ENCODE measurements at places on chromosomes 2 and 18.

DNA sequence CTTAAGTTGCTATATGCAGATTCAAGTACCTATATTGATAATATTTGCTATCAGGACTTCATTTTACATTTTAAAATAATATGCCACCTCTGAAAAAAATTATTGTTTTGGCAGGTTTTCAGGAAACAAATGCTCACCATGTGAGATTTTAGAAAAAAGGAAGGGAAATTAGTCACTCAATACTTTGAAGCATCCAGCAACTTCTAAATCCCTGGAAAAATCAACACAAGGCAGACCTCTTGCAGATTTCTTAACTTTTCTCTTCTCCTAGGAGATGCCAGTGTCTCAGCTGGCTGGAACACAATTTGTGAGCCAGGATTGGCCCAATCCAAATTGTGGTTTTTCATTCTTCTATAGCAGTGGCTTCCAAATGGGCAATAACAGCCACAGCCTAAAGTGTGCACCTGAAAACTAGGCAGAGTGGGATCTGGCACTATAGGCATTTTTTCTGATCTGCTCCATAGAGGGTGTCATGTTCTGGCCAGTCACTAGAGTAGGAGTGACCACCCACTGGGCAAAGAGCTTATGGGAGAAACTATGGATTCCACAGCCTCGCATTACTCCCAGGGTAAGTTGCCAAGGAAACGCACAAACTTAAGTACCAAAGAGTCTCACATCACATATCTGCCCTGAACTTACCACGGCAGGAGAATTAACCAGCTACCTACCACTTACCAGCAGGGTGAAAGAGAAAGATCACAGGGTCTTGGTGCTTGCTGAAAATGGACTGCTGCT is 28.1 kb upstream of the THOC1 start:
- peak; percentile 19 for DNase-seq

DNA sequence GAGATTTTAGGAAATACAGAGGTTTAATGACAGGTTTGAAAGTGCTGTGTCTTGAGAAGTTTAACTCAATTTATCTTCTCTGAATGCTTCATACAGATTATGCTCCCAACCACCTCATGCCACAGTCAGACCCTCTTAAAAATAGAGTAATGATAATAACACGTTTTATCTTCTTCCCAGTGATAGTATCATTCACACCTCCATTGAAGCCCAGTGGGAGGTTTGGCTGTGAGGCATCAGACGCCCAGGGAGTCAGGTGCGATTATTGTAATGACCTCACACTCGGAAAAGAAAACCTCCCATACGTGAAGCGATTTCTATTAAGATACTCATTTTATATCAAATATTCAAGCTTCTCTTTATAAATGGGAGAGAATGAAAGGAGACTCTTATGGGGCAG is 366.3 kb downstream of the SETBP1 start:
- no peak for DNase-seq

DNA sequence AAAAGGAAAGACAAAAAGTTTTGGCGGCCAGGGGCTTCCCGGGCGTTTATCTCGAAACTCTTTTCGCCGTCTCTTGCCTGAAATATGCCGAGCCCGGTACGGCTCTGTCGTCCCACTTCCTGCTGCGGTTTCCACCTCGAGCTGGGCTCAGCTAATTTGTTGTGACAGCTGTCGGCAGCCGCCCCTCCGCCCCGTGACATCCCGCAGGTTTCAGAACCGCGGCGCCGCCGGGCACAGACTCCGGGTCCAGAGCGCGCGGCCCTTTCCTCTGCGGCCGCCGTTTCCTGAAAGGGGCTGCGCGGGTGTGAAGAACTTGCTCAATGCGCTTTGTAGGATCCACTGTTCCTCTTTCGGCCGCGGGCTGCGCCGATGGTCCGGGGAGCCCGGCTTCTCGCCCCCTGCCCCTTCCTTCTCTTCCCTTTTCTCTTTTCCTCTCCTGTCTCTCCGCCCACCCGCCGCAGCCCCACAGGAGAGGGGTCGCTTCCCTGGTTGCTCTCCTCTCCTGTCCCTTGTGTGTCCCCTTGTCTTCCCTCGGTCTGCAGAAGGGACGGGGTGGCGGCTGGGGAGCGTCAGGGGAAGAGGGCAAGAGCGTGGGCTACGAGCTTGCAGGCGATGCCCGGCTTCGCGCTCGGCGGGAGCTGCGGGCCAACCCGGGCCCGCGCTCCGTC is 648 bp downstream of the ARID5A start:
- peak; percentile 65 for DNase-seq

DNA sequence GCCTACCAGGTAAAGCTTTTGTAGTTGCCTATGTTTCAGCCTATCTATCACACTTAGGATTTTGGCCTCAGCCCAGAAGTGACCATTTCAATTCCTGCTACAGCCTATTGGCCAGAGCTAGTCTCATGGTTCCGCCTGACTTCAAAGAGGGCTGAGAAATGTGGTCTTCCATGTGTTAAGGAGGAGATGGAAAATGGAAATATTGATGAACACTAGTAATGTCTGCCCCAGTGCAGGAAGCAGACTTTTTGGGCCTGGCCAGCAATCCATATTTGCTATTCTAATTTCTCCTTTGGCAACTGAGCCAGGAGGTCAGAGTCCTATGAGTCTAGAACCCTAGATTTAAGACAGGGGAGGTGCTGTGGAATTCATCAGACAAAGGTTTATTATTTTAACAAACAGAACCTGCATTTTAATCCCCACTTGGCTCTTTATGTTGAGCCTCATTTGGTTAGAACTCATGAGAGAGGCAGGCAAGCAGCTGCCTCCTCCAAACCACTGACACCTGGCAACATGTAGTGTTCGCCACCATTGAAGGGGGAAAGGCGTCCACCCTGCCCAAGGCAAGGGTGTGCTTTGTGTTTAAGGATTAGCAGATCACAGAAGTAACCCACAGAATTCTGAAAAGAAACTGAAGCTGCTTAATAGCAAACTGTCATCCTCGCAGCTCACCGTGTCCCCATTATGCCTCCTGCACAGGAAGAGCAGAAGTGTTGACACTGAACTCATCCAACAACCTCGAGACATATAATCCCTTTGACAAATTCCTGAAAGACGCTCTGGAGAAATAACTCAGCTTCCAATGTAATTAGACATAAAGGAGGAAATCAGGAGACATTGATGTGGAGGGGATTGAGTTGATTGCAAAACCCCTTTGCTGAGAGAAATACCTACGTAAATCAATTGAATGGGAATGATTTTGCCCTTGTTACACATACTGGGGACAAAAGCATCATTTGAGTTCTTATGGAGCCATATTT is 47.7 kb upstream of the SCG2 start:
- no peak for DNase-seq

- DNase-seq: no peak
Measured at GRCh38 chr2:119078796-119079195, 79.8 kb downstream of the C1QL2 start.

DNA sequence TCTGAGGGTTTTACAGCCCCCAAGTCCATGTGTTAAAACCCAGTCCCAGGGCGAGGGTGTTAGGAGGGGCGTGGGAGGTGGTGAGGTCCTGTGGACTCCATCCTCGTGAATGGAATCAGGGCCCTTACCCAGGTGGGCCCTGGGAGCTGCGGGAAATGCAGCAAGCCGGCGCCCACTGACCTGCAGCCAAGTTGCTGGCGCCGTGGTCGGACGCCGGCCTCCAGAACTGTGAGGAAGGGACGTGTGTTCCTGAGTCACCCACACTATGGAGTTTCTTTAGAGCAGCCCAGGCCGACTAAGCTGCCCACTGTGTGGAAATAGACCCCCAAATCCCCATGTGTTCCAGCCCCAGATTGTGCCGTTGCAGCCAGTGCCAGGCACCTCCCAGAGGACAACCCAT is 26.4 kb downstream of the CTDP1 start:
- no peak for DNase-seq

- no peak for DNase-seq
Measured at GRCh38 chr2:101197215-101197745, 46.1 kb upstream of the TBC1D8 start.

DNA sequence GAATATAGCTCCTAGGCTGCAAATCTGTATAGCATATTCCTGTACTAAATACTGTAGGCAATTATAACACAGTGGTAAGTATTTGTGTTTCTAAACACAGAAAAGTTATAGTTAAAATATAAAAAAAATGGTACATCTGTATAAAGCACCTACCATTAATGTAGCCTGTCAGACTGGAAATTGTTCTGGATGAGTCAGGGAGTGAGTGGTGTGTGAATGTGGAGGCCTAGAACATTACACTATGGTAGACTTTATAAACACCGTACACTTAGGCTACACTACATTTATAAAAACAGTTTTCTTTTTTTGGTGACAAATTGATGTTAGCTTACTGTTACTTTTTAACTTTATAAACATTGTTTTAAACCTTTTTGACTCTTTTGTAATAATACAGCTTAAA is 226.3 kb downstream of the CCDC85A start:
- DNase-seq: no peak

GRCh38 chr2:88818381-88818780 is 126.9 kb downstream of the RPIA start:
- no peak for DNase-seq

DNA sequence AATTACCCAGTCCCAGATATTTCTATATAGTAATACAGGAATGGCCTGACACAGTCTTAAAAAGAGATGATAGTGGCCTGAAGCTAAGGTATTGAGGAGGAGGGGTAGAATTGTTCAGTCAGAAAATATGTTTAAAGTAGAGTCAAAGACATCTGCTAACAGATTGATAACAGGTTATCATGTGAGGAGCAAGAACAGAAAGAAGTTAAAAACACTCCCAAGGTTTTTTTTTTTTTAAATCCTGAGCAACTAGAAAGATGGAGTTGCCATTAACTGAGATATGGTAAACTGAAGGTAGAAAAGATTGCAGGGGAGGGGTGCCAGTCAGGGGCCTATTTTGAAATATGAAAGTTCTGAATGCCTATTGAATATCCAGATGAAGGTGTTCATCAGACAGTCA is 43.1 kb downstream of the SP3 start:
- DNase-seq: no peak

DNA sequence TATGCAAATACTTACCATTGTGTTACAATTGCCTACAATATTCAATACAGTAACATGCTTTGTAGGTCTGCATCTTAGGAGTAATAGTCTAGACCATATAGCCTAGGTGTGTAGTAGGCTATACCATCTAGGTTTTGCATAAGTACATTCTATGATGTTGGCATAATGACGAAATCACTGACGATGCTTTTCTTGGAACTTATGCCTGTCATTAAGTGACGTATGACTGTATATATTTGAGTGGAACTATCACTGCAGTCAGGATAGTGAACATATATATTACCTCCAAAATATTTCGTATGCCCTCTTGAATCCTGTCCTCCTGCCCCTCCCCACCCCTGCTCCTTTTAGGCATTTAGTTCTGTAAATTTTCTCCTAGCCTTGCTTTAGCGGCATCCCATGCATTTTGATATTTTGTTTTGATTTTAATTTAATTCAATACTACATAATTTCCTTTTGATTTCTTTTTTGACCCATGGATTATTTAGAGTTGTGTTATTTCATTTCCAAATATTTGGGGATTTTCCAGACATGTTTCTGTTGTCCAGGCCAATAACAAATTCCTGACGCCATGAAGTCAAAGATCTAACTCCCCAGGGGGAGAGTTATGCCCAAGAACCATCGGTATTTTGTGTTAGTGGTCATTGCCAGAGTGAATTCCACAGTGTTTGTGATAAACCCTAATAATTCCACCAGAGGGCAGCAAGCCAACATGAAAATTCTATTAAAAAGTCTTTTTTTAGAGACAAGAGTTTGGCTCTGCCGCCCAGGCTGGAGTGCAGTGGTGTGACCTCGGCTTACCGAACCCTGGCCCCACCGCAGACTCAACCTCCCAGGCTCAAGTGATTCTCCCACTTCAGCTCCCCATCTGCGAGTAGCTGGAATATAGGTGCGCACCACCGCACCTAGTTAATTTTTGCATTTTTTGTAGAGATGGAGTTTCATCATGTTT is 24.2 kb upstream of the CASP8 start:
- DNase-seq: peak; percentile 71

DNA sequence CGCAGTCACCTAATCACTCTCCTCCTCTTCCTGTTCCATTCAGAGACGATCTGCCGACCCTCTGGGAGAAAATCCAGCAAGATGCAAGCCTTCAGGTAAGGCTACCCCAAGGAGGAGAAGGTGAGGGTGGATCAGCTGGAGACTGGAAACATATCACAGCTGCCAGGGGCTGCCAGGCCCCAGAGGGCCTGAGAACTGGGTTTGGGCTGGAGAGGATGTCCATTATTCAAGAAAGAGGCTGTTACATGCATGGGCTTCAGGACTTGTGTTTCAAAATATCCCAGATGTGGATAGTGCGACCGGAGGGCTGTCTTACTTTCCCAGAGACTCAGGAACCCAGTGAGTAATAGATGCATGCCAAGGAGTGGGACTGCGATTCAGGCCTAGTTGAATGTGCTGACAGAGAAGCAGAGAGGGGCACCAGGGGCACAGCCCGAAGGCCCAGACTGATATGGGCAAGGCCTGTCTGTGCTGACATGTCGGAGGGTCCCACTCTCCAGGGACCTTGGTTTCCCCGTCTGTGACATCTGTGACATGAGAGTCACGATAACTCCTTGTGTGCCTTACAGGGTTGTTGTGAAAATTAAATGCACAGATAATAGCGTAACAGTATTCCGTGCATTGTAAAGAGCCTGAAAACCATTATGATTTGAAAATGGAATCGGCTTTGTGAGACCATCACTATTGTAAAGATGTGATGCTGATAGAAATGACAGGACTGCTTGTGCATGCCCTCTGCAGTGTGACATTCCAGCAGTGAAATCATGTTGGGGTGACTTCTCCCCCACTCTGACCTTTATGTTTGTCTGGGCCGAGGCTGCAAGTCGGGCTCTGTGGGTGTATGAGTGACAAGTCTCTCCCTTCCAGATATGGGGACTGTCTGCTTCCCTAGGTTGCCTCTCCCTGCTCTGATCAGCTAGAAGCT is 510 bp downstream of the IL1RN start:
- no peak for DNase-seq

DNA sequence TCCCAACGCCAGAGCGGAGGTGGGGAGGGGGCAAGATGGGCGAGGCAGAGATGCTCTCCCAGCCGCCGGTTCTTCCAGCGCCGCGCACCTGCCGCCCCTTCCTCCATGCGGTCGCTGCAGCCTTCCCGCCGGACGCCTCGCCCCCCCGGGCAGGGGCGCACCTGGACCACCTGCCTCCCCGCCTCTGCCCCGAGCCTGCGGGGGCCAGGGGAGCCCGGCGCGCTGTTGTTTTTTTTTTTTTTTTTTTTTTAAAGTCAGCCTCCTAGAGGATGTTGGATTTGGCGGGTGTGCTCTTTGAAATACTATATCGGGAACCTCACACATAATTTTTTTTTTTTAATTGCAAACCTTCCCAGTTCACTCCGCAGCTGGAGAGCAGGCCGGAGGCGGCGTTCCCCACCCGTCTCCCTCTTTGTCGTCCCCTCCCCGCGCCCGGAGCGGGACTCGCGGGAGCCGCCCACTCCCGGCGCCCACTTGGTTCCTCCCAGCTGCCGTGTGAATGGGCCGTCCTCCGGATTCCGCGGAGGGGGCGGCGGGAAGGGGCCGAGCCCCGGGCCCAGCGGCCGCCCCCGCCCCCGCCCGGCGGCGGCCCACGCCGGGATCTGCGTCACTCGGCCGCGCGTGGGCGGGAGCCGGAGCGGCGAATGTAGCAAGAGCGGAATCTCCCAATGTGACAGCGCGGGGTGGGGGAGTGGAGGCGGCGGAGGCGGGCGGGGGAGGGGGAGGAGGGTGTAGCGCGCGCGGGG is 421 bp upstream of the NAB1 start:
- peak; percentile 93 for DNase-seq

Data from hindlimb muscle (tissue), 1 donor.